Ascending aorta (tissue), 2 donors: ENCODE measurements at places on chromosomes 3 and 15. TPM values are rescaled to one million over a fixed set of nuclear protein-coding genes. Genes with fewer than 3 reads are reported as not detected.

DNA sequence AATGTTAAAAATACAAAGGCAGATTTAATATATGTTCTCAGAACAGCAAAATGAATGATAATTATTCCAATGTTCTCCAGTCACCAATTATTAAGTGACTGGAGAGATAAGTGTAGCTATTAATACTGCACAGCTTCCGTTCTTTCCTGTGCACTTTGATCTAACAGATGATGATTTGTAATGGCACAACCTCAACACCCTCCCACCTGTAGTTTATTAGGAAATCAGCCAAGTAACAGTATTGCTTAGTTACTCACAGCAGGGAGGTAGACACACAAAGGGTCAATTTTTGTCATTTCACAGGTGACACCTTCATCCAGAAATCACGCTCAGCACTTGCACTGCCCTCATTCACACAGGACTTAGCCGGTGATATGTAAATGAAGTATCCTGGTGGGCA, 688.1 kb downstream of the EPHA3 start:
- no peak for DNase-seq

DNA sequence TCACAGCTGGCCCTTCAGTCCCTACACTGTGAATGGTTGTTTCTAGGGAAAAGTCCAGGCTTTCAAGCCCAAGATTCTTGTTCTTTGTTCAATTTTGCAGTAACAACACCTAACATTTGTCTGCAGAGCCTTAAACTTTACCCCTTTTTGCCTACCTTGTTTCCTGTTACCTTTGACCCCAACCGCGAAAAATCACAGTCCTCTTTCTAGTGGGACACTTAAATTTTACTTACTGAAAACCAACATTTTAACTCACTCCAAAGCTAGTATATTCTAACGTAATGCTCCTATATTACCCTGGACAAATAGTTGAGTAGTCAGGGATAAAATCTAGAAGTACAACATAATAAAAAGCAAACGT, 649 bp upstream of the PIK3CB start:
- DNase-seq: no peak

GRCh38 chr3:135084976-135085375, 289.9 kb downstream of the EPHB1 start:
- DNase-seq: no peak

DNA sequence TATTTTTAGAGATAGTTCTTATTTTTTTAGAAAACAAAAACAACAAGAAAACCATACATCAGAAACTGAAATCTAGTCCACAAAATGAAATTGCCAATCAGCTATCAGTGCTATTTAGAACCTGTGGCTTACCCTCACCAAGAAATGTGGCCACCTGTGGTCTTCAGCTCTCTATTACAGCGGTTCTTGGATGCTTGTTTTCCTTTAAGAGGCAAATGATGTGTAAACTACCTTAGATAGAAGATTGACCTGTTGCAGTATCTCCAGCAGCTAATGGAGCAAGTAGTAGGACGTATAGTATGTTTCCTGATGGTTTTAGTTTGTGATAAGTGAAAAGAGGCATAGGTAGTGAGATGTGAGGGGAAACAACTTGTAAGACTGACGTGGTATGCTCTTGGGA, 21.2 kb downstream of the TFG start:
- DNase-seq: no peak

DNA sequence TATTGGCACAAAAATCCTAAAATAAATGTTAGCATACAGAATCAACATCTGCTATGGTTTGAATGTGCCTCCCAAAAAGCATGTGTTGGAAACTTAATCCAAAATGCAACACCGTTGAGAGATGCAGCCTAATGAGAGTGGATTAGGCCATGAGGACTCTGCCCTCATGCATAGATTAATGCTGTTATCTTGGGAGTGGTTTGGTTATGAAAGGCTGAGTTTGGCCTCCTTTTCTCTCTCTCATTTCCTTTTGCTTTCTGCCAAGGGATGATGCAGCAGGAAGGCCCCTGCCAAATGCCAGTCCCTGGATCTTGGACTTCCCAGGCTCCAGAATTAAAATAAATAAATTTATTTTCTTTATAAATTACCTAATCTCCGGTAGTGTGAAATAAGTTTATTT, 49.4 kb downstream of the SYNM start:
- no peak for DNase-seq

- no peak for DNase-seq
Observed at GRCh38 chr3:85877631-85878030, 918.8 kb downstream of the CADM2 start.

DNA sequence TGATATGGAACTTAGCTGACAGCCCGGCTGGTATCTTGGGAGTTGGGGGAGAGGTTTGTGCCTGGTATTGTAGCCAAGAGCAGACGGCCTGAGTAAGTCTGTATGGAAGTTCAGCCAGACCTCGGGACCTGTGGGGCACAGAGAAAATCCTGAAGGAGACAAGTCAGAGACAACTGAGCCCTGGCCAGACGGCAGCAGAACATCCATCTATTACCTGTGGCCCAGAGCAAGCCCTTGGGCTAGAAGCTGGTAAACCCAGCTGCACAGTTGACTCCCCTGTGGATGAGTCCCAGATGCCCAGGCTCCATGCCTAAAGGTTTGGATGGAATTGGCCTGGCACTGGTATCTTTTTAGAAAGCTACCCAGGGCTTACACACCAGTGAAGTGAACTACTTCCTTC, 70.4 kb upstream of the DLG1 start:
- no peak for DNase-seq

DNA sequence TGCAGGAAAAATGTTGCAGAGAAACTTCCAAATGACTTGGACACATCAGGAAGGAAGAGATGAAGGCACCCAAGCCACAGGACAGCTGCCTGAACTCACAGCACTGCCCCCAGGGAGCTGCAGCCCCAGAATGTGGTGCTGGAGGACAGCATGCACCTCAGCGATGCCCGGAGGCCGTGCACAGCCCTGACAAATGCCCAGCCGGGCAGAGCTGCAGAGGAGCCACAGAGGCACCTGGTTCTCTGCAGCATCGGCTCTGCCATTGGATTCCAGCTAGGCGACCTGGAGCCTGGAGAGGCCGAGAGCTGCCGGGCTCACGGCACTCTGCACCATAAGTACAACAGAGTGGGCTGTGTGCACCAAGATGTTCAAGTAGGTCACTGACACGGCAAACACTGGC, 97.5 kb downstream of the OCA2 start:
- no peak for DNase-seq

GRCh38 chr3:61570813-61571212, 9.4 kb downstream of the PTPRG start:
- no peak for DNase-seq

DNA sequence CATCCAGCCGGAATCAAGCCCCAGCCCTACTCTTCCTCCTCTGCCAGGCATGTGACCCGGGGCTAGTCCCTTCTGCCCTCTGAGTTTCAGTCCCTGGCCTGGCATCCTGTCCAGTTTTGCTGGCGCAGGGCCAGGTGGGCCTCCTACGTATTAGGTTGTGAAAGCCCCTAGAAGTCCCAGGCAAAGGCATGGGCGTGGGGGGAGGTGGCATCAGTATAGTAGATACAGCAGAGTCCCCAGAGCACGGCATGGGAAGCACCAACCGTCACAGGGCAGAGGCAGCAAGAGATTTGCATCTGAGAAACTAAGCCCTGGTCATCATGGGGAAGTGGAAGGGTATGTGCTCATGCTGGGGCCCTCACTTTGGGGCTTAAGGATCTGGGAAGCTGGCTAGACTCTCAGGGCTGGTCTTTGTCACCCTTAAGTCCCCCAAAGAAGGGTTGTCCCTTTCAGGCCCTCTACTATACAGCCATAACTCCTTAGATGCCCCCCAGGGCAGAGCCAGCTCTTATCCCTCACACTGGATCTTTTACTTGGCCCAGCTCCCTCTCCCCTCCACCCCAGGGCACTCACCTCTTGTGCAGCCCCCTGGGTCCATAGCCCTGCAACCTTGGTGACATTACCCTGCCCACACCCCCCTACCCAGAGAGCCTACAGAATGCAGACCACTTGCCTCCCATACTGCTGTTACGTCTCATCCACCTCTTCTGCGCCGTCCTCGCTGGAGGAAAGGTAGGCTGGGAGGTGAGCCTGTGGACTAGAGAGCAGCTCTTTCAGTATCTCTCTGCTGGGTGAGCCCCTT, 11.3 kb downstream of the NBEAL2 start:
- DNase-seq: no peak

Gene ZBTB47
- total RNA-seq: 69.3 TPM

Gene SUCLG2
- total RNA-seq: 33.6 TPM

Gene SMCO1
- total RNA-seq: not detected
